ENCODE measurements at places on chromosomes 2 and 18.
A peak's percentile ranks its signal among the peaks of the same experiment; 100 is the strongest.

GRCh38 chr2:12704378-12704777, 12.4 kb upstream of the TRIB2 start:
- no peak for DNase-seq

GRCh38 chr2:134738141-134738870, 19.5 kb upstream of the TMEM163 start:
- no peak for DNase-seq

- DNase-seq, result no peak
Measured at GRCh38 chr2:12399240-12399639, 317.5 kb upstream of the TRIB2 start.

DNA sequence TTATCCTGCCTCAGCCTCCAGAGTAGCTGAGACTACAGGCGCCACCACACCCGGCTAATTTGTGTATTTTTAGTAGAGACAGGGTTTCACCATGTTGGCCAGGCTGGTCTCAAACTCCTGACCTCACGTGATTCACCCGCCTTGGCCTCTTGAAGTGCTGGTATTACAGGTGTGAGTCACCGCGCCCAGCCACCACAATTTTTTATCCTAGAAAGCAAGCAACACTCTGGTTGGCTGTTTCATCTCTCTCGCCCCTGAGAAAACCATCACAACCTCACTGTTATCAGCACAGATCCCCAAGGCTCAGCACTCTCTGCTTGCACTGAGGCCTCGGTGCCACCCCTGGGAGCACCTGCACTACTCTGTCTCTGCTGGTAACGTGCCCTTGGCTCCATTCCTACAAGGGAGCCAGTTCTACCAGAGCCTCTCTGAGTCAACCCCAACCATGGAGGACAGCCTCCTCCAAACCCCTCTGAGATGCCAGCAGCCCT, 134.8 kb upstream of the AGAP1 start:
- no peak for DNase-seq

GRCh38 chr18:2890606-2891005, 43.8 kb downstream of the EMILIN2 start:
- no peak for DNase-seq

DNA sequence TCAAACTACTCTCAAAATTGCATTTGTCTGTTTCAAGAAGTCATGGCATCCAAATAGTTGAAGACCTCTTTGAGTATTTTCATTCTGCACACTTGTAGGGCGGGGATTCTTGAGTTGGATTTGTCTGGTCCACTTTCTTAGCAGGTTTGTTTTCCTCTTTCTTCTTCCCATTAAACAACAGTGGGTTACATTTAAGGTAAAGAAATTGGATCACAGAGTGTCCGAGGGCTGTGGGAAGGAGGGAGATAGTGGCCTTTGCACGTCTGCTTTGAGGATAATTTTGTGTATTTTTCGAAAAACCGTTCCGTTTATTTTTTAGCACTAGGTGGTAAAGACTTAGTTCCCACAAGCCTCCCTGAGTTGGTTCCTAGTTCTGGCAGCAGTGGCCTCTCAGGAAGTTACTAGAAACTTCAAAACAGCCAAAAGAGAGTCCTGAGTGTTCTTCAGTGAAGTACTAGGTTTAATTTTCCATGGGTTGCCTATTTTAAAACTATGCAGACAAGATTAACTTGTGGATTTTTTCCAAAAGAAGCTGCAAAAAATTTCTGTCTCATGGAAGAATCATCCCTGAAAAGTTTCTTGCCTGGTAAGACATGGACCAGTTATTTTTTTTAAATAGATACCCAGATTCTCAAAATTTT, 107.9 kb downstream of the CDC42EP3 start:
- no peak for DNase-seq

DNA sequence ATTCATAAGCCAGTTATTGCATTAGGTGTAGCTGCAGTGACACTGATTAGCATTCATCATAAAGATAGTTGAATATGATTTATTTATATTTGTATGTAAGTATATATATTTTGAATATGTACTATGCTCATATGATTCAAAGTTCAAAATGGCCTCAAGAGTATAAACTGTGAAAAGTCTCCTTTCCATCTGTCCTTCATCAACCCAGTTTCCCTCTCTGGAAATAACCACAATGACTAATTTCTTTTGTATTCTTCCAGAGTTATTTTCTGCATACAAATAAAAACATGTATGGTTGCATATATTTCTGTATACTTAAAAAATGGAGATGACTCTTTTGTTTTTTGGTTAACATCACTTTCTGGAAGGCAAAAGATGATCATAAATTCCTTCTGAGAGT, 95.2 kb downstream of the CAMKMT start:
- no peak for DNase-seq

DNA sequence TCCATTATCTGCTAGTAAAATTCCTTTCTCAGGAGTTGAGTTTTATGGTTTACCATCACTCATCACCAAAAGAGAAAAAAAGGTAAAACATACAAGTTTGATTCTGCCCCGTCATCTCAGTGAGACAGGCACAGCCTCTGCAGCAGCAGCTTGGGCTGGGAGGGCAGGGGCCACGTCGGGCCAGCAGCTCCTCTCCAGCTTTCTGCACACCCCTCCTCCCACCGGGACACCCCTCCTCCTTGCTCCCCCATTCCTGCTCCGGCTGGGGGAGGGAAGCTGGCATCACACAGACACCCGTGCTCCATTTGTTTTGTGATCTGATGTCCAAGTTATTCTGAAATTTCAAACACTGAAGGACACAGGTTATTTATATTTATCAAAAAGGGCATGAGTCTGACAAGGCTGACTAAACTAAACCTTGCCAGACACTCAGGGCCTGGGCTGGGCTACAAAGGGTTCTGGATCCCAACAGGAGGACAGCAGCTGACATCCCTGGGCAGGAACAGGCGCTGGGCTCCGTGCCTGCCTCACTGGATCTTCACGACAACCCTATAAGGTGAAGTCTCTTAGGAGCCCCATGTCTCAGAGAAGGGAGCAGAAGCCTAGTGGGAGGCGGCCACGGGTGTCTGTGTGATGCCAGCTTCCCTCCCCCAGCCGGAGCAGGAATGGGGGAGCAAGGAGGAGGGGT, 71.4 kb downstream of the HDAC4 start:
- no peak for DNase-seq

GRCh38 chr2:5826979-5827655, 134.9 kb downstream of the SOX11 start:
- no peak for DNase-seq

- peak; percentile 56 for DNase-seq
Measured at GRCh38 chr2:10124538-10125045, 2.1 kb downstream of the RRM2 start.

GRCh38 chr2:239523147-239523953, 122.5 kb upstream of the HDAC4 start:
- DNase-seq, result no peak

DNA sequence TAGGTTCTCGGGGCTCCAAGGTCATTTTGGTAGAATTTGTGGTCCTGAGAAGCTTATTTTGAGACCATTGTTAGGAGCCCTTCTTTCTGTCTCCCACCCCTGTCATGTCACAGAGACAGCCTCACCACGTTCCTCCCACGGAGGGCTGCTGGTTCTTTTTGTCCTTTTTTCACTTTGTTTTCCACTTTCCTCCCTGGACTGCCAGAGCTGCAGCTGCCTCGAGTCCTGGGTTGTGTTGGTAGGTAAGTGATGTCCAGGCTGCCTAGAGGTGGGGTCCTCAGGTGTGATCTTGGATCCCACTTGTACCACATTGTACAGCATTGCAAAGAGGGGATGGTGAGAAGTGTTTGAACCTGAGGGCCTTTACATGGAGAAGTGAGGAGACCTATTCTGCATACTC, 130.2 kb upstream of the EML6 start:
- no peak for DNase-seq

DNA sequence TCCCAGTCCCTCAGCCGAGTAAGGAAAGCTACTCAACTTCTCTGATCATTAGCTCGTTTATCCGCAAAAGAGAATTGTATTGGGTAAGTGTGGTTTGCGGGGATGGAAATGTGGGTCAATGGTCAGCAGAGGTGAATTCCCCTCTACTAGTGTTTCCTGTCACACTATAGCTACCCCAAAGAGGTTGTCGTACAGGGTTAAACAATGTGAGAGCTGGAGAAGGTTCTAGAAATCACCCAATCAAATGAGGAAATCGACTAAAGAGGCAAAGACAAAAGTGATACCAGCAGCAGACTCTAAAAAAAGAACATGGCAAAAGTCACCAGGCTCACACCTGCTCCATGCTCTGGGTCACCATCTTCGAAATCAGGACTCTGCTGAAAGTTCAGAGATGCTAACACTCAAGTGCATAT, 144.7 kb upstream of the ITGA4 start:
- no peak for DNase-seq
